ENCODE measurements at places on chromosomes 6 and 20. TPM values are rescaled to one million over a fixed set of nuclear protein-coding genes. Genes with fewer than 3 reads are reported as not detected.

Gene COL9A1
- polyA plus RNA-seq: 0.02 TPM

Gene GPR6
- polyA plus RNA-seq: not detected

Gene SNAP25
- polyA plus RNA-seq: 0.14 TPM

Gene MLN
- not detected for polyA plus RNA-seq

Gene ENPP1
- 0.47 TPM for polyA plus RNA-seq

Gene SCGN
- polyA plus RNA-seq: 0.10 TPM

Gene PRDM13
- not detected for polyA plus RNA-seq

Gene PDE7B
- polyA plus RNA-seq: 0.26 TPM

Gene SUMO4
- 0.14 TPM for polyA plus RNA-seq

Gene MLIP
- 0.16 TPM for polyA plus RNA-seq

Gene SERPINB6
- 129 TPM for polyA plus RNA-seq

Gene NR2E1
- 0.01 TPM for polyA plus RNA-seq

Gene DUSP15
- 1.6 TPM for polyA plus RNA-seq

Gene B4GALT5
- polyA plus RNA-seq: 56.7 TPM

DNA sequence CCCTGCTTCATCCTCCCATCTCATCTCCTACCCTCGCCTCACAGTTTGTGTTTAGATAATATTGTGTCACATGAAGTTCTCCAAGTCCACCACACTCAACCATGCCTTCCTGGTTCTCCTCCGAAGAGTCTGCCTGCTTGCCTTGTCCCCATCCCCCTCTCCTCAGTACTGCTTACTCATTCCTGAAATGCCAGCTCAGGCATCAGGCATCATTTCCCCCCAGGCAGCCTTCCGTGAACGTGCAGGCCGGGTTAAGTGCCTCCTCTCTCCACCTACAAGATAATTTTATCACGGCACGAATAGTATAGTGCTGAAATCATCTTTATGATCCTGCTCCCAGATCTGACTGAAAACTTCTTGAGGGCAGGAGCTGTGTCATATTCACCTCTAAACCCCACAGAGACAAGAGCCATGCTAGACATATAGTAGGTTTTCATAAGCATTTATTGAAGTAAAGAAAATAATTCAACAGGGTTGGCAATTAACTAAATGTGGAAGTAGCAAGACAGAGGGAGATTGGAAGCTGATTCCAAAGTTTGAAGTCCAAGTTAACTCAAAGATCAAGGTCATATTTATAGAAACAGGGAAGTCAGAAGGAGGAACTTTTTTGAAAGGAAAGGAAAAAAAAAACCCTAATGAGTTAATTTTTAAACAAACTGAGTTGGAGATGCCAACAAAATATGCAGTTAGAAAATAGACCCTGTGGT, 48.7 kb upstream of the BMP2 start:
- no peak for DNase-seq

GRCh38 chr6:158771399-158772152, 47.6 kb downstream of the EZR start:
- no peak for DNase-seq

- DNase-seq: peak; percentile 26
Measured at GRCh38 chr6:106972500-106972899, 2.0 kb downstream of the CD24 start.

- peak; percentile 17 for DNase-seq
Measured at GRCh38 chr20:19770375-19770774, 12.3 kb downstream of the RIN2 start.

- DNase-seq: no peak
Measured at GRCh38 chr6:35503534-35503933, 6.7 kb upstream of the TEAD3 start.

DNA sequence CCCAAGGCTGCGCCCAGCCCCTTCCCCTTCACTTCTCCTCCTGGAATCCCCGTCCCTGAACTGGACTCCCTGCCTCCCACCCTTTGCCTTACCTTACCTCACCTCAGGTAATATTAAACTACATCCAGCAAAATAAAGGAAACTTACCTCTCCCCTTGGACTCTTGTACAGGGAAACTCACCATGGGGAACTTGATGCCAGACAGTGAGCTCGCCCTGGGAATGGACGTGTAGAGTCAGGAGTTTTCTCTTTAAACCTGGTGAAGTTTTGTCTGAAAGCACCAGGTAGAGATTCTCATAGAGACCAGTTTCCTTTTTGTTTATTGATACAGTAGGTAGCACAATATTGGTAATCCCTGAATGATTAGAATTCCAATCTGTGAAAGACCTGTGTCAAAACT, 544 bp upstream of the HLA-C start:
- DNase-seq: no peak

DNA sequence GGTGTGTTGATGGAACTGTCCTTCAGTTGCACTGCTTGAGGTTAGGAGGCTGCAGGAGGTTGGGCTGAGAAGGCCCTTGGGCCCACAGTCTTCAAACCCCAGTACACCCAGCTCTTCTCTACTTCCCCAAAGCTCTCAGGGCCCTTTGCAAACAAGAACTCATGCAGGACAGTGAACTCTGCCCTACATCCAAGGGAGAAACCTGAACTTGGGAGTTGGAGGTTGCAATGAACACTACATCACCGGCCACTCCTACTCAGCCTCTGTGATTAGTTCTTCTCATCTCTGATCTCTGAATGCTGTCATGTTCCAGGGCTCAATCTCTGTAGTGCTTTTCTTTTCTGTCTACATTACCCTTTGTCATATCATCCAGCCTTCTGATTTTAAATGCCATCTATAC, 148.5 kb upstream of the PDE7B start:
- DNase-seq: no peak

DNA sequence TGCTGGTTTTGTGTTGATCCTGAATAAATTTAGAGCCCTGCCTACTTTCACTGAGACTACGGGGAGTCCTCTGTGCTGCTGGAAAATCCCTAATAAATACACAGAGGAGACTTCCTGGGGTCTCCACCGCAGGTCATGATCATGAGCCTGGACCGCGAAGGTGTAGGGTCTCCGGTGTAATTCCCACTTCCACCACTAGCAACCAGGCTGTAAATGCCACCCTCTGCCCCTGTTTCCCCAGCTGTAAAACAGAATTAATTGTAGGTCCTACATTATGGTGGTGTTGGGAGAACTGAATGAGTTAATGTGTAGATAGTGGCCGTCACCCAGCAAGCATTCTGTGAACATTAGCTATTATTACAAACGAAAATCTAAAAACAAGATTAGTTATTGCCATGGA, 191.6 kb upstream of the THBS2 start:
- DNase-seq: no peak

DNA sequence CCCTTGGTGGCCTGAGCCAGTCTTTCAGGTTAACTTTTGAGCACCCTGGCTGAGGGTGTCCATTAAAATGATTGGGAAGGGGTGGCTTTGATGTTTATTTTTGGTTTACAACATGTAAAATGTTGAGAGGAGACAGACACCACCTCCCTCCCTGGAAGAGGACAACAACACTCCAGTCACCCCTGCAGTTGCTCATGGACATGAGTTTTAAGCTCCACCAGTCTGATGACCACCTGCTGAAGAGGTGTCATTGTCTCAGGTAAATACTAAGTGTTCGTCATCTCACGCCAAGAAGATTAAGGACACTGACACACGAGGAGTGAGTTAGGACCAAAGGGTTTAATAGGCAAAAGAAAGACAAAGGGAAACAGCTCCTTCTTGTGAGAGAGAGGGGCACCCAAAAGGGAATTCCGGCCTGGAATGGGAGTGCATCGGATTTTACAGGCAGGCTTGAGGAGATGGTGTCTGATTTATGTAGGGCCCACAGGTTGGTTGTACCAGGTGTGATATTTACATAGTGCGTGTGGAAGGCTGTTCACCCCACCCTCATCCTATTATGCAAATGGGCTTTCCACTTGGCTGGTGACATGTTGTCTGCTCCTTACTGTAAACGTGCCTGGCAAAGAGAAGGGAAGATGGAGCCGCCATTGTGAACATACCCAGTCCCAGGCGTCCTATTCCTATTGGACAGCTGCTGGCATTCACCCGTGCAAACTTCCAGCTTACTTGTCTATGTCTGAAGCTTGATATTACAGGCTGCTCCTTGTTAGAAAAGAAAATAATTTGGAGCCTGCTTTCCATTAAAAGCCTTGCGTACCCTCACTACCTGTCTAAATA, 6.6 kb downstream of the HLA-B start:
- no peak for DNase-seq

DNA sequence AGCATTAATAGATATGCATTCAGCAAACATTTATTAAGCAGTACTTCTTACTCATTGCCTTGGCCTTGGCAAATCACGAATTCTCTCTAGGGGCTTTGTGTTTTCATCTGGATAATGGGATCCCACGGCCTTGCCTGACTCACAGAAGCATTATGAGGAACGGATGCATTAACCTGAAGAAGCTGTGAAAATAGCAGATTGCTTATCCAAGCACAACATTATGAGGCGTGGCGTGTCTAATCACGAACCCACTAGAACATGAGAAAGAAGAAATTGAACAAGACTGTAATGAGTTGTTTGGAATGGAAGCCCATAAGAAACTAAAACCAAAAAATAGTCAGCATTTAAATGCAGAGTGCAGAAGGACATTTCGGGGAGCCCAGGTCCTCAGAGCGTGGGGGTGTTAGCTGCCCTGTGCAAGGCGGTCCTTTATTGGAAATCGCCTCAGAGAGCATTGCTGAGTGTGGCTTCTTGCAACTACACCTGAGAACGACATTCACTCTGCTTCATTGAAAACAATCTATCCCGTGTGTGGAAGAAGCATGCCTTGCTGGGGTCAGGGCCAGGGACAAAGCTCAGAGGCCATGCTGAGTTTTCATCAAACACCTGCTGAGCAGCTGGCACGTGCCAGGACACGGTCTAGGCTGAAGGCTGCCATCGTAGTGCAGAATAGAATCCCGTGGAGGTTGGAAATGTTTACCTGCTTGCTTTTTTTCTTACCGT, 179.9 kb downstream of the ZDHHC14 start:
- DNase-seq: peak; percentile 2

DNA sequence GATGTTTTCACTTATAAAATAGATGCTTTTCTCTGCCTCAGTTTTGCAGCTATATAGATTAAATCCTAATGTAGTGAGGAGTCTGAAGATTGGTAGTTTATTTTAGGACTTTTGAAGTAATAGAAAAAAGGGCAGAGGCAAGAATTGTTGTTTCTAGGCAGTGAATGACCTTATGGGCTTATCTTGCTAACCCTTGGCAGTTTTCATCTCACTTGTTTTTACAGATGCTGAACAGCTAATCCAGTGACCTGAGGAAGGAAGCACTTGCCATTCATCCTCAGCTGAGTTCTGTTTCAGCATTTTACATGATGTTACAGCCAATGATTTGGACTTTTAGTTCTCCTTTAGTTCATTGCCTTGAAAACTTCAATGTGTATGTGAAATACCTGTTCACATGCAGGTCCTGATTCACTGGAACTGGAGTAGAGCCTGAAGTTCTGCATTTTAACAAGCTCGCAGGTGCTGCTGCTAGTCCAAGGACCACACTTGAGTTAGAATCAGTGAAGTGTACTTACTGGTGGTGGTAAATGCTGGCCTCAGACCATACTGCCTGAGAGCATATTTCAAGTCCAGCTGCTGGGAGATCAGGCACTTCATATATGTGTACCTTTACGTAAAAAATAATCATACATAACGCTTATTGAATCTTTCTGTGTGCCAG, 86.9 kb downstream of the TULP4 start:
- no peak for DNase-seq

GRCh38 chr6:6994796-6995195, 113.0 kb upstream of the RREB1 start:
- no peak for DNase-seq

- DNase-seq: no peak
Measured at GRCh38 chr20:63163596-63164483, 52.1 kb downstream of the YTHDF1 start.

- peak; percentile 27 for DNase-seq
Measured at GRCh38 chr6:135535989-135536414, 38.5 kb upstream of the AHI1 start.

DNA sequence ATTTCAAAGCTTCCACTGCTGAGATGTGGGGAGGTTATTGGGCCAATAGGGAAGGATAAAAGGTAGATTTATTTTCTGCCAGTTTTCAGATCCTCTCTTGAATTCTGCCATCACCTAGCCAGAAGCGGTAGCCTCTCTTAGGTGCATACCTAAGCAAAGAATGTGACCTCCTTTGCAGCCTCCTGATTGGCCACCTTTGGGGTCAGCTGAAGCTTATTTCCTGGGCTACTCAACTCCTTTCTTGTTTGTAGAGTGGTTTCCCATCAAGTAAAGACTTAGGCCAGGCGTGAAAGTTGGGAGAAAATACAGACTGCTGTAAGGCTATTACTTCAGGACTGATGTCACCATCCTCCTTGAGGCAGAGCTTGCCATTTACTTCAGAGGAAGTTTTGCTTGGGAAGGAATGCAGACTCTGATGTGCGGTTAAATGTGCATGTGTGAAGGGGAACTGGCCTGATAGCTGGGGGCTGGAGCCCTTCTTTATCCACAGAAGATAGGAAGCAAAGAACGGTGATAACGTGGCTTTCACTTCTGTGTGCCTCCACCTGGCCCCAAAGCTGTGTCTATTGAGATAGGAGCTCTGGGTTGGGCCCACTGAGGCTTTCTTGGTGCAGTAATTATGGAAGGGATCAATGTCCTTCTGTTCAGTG, 70.1 kb downstream of the TRMT11 start:
- no peak for DNase-seq

GRCh38 chr20:50848846-50849673, 54.2 kb downstream of the BCAS4 start:
- peak; percentile 18 for DNase-seq

GRCh38 chr20:5719861-5720403, 30.3 kb upstream of the SHLD1 start:
- DNase-seq: no peak

GRCh38 chr6:37623666-37624065, 74.0 kb downstream of the MDGA1 start:
- DNase-seq: no peak

GRCh38 chr20:46060301-46060881, 29.4 kb downstream of the NCOA5 start:
- DNase-seq: peak; percentile 26

- DNase-seq: no peak
Measured at GRCh38 chr6:12136905-12137304, 124.8 kb downstream of the HIVEP1 start.

DNA sequence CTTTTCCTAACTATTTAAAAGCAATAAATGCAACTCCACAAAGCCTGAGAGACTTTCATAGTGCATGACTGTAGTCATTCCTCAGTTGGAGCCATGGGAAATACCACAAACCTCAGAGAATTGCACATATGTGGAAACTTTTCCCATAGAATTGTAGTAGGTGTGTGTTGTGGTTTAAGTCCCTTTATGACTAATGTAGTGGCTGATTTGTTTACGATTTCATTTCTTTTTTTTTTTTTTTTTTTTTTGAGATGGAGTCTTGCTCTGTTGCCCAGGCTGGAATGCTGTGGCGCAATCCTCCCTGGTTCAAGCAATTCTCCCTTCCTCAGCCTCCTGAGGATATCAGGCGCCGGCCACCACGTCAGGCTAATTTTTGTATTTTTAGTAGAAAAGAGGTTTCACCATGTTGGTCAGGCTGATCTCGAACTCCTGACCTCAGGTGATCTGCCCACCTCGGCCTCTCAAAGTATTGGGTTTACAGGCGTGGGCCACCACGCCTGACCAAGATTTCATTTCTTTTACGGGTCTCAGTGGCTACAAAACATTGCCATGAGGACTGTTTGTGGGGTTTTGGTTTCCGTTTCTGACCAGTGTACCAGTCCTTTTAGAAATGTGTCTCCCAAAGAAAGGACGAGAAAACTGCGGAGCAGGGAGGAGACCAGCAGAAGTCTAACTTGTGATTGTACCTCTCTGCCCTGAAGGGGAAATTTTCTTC, 212.1 kb upstream of the MARCKS start:
- no peak for DNase-seq

- no peak for DNase-seq
Measured at GRCh38 chr20:43942667-43943285, 28.1 kb downstream of the TOX2 start.

GRCh38 chr6:43331470-43331869, 22.8 kb upstream of the CRIP3 start:
- no peak for DNase-seq

GRCh38 chr20:48766961-48767960, 60.5 kb downstream of the PREX1 start:
- DNase-seq: no peak

Data from lung (tissue), 17 donors.